ENCODE measurements at places on chromosomes 13 and 19.

DNA sequence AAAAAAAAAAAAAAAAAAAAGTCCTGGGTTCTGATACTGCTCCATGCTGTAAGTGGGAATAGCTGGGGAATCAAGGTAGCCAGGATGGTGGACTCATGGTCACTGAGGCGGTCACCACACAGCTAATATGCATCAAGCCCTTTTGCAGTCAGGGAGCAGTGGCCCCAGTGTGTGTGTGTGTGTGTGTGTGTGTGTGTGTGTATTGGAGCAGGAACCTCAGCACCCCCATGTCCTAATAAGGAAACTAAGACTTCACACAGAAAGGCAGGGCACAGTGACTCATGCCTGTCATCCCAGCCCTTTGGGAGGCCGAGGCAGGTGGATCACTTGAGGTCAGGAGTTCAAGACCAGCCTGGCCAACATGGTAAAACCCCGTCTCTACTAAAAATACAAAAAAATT is 12.0 kb downstream of the B3GNT3 start:
- DNase-seq = no peak

- no peak for DNase-seq
Observed at GRCh38 chr13:49351871-49352270, 92.0 kb downstream of the CAB39L start.

- DNase-seq = no peak
Observed at GRCh38 chr19:51789061-51789795, 5.7 kb upstream of the FPR3 start.

- no peak for DNase-seq
Observed at GRCh38 chr13:113485545-113485944, 5.0 kb downstream of the DCUN1D2 start.

DNA sequence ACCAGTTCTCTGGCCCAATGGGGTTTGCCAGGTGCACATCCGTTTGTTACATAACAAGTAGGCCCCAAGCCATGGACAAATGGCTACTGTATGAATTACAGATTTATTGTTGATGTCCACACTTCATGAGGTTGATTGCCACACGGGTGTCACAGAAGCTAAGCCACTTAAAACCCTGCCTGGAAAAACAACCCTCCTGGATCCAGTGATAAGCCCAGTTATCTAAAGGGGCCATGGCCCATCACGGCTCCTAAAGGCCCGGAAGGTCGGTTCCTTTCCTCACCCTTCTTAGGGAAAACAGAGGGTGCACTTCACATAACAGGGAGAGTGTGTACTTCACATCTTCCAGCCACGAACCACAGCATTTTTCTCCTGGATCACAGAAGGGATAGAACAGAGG is 4.1 kb downstream of the TMEM272 start:
- no peak for DNase-seq
